ENCODE measurements at places on chromosomes 16 and 17. TPM values are rescaled to one million over a fixed set of nuclear protein-coding genes. Genes with fewer than 3 reads are reported as not detected.

GRCh38 chr17:45256114-45256966, 5.6 kb downstream of the SPATA32 start:
- no peak for DNase-seq
- no peaks in the 10 kb centered on the region for H3K27me3 ChIP-seq
- no peak overlapping the region for H3K4me3 ChIP-seq
- H3K27ac ChIP-seq: no peak overlapping the region

DNA sequence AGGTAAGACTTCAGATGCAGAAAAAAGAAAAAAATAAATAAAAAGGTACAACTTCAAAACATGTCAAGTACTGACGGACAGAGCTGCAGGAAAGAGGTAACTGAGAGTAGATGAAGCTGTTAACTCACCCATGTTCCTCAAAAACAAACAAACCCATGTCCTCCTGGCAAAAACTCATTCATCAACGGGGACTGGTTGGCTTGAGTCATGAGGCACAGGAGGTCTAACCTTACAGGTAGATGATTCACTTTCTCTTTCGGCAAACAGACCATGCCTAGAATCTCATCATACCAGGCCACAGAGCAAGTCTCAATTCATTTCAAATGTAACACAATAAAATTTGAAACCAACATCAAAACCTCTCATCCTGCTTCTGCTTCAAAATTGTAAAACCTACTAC, 12.3 kb upstream of the FASN start:
- peaks cover 24% of the 10 kb centered on the region for H3K4me1 ChIP-seq
- H3K27ac ChIP-seq: no peak overlapping the region
- no peak for DNase-seq
- H3K27me3 ChIP-seq: no peaks in the 10 kb centered on the region

Gene MYL11
- 636 TPM for polyA plus RNA-seq

Gene OR3A3
- polyA plus RNA-seq: not detected

Data from psoas muscle (tissue), 8 donors.